Stimulated activated CD4-positive, alpha-beta T cell treated with anti-CD3 and anti-CD28 coated beads, Interleukin-1b, Interleukin-23, amount 100 ng/mL, for 4 hours (primary cell): ENCODE measurements at places on chromosomes 1 and 21.

DNA sequence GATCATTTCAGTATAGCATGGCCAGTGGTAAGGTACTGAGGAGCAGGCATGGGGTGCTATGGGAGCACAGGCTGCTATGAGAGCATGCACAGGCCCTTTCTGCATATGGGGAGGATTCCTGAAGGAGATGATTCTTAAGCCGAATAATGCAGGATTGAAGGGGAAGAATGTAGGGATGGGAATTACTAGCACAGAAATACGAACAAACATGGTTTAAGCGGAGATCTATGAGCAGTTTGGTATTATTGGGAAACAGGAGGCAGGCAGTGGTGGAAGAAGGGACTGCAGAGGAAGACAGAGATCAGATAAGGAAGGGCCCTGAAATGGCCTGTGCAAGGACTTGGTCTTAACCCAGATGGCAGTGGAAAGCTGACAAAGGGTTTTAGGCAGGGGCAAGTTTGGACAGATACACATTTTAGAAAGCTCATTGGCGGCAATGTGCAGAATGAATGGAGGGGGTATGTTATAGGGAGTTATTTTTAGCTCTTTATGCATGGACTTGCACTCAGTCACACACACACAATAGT, 1.7 kb downstream of the OSCP1 start:
- no peak for DNase-seq

- DNase-seq = no peak
Observed at GRCh38 chr1:2865571-2866421, 64.3 kb upstream of the TTC34 start.

DNA sequence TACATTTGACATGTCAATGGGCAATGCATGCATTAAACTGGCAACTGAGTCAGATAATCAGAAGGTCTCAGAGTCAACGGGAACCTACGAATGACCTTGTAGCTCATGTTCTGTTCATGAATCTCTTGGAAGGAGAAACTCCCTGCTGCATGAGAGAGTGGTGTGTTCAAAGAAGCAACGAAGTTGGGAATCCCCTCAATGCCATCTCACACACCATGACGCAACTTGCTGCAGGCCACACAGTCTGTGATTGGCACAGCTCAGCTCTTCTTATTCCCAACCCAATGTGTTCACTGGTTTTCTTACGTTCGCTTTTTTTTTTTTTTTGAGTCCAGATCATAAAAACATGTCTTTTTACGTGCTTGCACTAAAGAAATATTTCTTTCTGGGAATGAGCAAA, 53.5 kb upstream of the PRDM2 start:
- no peak for DNase-seq

- DNase-seq = no peak
Observed at GRCh38 chr1:44050261-44050660, 19.0 kb upstream of the SLC6A9 start.

GRCh38 chr1:46174448-46175231, at the start of gene TSPAN1:
Gene TSPAN1 (plus strand): TSS chr1:46175087. CDS start chr1:46181108, 6,021 bp downstream.
- no peak for DNase-seq

GRCh38 chr1:170252851-170253579, 107.3 kb downstream of the NTMT2 start:
- DNase-seq = no peak

GRCh38 chr1:179813626-179814545, 63.7 kb downstream of the TOR1AIP2 start:
- no peak for DNase-seq

- DNase-seq = no peak
Observed at GRCh38 chr1:199878823-199879222, 148.7 kb upstream of the NR5A2 start.

- DNase-seq = no peak
Observed at GRCh38 chr1:47646676-47647075, 208.8 kb downstream of the FOXD2 start.

DNA sequence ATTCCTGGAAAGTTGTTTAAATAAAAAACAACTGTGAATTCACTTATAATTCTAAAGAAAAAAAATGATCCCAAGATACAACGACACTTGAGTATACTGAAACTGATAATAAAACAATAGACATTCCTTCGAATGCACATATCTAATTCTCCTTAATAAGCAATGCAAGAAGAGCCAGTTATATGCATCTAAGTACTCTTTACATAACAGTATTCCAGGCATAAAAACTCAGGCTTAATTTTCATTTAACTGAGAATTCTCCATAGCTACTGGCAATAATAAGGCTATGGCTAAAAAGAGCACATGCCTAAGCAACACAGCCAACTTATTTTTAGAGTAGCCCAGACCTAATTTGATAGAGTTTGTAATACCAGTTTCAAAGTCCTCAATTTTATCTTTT, 31.2 kb downstream of the SASS6 start:
- no peak for DNase-seq

DNA sequence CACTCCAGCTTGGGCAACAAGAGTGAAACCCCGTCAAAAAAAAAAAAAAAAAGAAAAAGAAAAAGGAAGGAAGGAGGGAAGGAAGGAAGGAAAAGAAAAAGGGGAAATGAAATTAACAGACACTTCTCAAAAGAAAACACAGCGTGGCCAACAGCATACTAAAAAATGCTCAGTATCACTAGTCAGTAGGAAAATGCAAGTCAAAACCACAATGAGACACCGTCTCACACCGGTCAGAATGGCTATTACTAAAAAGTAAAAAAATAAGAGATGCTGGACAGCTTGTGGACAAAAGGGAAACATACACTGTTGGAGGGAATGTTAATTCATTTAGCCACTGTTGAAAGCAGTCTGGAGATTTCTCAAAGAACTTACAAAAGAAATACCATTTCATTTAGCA, 369.5 kb upstream of the BRINP3 start:
- no peak for DNase-seq
